NAMALWA (cell line): ENCODE measurements at places on chromosomes 7 and 10.

DNA sequence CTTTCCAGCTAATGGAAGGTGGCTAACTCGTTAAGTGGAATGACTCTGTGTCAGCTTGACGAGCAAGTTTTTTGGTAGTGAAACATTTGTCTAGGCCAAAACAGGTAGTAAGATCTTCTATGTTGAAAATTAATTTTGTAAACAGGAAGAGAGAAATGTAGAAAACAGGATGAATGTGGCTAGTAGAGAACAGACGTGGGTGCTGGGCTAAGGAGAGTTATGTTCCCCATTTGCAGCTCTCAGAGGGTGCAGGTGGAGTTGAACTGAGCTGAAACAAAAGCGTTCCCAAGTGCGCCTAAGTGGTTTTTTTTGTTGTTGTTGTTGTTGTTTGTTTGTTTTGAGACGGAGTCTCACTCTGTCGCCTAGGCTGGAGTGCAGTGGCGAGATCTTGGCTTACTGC lies 59.5 kb upstream of the SRPK2 start:
- peak; percentile 67 for DNase-seq

- DNase-seq: peak; percentile 33
Measured at GRCh38 chr10:75019370-75019769, 92.1 kb upstream of the SAMD8 start.

DNA sequence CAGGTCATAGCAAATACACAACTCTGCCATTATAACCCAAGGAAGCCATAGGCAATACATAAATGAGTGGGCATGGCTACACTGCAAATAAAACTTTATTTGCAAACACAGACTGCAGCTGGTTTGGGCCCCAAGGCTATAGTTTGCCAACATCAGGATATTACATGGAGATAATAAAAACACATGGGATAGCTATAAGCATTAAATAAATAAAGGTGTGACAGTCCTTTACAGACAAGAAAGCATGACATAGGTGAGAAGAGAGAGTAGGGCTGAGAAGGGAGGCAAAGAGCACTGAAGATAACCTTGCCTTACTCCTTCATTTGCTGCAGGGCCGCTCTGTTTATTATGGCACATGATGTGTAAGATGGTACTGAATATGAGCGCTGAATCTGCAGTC lies 135.1 kb upstream of the GHITM start:
- DNase-seq: no peak

- no peak for DNase-seq
Measured at GRCh38 chr10:45410807-45411606, 37.0 kb downstream of the ALOX5 start.

DNA sequence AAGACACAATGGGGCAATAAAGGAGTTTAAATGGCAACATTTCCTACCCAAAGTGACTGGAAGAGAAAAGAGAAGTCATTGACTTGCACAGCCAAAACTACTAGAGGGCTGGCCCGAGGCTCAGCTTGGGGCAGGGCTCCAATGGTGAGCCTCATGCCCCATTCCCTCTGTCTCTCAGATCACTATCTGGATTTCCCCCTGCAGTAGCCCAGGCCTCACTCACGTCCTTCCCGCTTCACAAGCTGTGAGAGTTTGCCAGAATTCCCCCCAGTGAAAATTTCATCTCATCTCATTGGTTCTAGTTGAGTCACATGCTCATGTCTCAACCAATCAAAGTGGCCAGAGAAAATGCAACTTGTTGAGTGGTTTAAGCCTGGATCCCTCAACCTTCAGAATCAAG lies 181.3 kb downstream of the WDR11 start:
- DNase-seq: peak; percentile 11

GRCh38 chr7:50664461-50664922 lies 99.3 kb upstream of the DDC start:
- DNase-seq: no peak
